ENCODE measurements at places on chromosomes 6 and 20. TPM values are rescaled to one million over a fixed set of nuclear protein-coding genes. Genes with fewer than 3 reads are reported as not detected.

DNA sequence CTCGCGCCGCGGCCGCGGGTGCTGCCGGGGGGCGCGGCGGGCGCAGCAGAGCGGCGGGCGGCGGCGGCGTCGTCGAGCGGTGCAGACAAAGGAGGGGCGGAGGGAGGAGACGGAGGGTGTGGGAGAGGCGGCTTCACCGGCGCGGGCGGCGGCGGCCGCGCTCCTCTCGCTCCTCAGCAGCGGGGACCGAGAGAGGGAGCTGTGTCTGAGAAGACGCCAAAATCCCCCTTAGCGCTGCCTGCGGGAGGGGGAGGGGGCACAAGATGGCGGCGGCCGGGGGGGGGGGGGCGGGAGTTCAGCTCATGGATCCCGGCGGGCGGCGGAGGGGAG lies 296 bp downstream of the ADNP start:
- no peak for DNase-seq

DNA sequence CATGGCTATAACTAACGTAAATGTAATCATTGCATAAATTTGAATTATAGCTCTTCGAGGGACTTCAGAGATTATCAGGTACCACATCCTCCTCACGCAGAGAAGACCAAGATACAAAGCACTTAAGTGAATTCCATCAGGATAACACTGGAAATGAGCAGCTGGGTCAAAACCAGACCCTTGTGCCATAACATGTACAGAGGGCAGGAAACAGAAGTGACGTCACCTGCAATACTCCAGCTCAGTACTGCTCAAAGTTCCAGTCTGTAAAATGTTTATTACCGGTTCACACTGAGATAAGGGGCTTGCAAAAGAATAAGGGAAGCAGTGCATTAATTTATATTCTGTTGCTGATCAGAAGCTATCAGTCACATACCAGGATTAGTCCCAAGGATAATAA lies 45.8 kb downstream of the RGS17 start:
- no peak for DNase-seq

DNA sequence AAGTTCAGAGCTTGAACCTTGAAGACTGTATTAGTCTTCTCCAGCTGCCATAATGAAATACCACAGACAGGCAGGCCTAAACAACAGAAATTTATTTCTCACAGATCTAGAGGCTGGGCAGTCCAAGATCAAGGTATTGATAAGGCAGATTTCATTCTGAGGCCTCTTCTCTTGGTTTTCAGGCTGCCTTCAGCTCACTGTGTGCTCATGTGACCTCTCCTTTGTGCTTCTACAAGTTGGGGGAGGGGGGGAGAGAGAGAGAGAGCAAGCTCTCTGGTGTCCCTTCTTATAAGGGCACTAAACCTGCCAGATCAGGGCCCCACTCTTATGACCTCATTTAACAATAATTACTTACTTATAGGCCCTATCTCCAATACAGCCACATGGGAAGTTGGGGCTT lies 102.6 kb upstream of the RSPO3 start:
- DNase-seq = no peak

DNA sequence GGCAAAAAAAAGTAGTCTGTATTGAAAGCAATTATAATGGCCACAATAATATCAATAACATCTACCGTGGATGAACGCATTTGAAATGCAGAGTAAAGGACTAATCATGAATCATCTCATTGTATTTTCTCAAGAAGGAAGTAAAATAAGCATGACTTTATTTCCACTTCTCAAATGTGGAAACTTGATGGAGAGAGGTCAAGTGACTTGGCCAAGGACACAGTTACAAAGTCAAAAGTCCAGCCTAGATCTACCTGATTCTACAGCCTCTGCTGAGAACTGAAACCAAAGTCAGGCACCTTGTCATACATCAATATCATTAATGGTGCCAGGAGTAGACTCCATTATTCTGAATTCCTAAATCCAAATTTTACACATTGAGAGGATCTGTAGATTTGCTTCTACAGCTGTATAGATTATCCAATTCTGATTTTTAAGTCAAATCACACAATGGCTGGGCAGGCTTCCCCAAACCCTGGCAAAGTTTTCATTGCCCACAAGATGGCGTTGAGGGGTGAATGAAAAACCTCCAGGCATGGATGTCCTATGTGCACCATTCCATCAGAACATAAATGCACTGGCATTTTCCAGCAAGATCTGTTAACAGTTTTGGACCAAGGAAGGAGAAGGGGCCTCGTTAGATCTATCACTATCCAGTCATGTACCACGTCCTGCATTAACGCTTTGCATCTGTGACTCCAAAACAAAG lies 423.1 kb downstream of the MAFB start:
- DNase-seq = no peak

DNA sequence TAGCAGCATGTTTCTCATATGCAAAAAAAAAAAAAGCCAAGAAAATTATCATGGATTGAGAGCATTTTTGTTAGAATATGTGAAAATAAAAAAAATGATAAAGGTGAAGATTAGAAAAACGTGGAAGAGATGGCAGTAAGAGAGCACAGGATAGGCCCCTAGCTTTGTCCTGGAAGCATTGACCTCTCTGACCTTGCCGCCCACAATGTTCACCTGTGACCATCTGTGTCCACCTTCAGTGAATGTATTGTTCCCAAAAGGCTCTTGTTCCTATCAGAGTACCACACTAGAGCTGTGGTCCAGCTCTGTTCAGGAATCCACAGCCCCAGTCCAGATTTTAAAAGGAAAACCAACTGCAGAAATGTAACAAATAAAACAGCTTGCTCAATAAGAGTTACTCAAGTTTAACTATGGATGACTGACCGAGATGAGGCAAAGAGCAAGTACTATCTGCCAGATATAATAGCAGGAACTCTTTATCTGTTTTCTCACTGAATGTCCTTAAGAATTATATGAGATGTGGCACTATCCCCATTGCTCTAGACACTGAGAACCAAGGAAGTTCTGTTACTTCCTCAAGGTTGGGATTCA lies 287.7 kb upstream of the STXBP5 start:
- no peak for DNase-seq

DNA sequence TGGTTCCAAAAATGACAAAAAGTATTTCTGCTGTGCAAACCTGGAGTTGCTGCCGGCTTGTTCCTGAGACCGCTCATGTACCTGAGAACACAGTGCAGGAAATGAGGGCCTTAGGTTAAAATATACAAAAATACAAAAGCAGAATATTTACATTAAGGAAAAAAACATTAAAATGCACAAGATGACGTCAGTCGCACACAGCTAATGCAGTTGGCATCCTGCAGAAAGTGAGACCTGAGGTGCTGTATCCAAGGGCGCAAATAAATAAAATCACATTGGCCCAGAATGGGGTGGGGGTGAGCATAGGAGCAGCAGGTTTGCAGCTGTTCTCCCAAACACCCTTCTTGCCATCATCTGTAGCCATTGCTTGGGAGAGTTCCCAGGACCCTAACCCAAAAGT lies 310.6 kb upstream of the BTBD3 start:
- no peak for DNase-seq

GRCh38 chr6:160005211-160005610 lies 36.3 kb downstream of the IGF2R start:
- DNase-seq = no peak

- no peak for DNase-seq
These were observed 114.2 kb upstream of the PHACTR1 start for GRCh38 chr6:12602342-12602741.

DNA sequence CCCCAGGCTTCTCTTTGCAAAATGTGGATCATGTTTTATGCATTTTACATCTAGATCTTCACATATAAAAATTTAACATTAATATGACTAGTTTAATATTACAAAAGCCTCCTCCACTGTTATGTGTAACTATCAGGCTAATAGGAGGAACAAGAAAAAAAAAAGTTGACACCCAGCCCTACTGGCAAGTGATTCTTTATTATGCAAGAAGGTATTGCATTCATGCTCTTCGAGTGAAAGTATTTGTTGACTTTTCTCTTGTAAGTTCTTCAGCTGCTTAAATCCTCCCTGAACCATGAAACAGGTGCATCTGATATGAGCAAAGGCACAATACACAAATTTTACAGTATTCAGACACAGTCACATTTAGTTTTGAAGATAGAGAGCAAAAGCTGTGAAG lies 716 bp upstream of the HLA-DQB2 start:
- no peak for DNase-seq

DNA sequence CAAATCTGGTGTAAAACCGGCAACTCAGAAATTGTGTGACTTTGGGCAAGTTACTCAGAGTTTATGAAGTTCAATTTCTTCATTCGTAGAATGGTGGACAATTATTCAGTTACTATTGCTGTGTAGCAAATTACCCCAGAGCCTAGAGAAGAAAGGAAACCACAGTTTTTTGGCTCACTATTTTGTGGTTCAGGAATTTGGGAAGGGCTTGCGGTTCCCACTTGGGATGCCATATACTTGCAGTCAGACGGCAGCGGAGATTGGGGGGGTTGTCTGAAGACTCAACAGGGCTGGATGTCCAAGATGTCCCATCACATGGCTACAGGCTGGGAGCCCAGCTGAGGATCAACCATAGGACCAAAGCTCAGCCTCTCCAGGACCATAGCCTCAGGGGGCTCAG lies 108.1 kb downstream of the PCSK2 start:
- no peak for DNase-seq

- no peak for DNase-seq
These were observed 3.6 kb downstream of the BEND6 start for GRCh38 chr6:56958481-56958880.

- DNase-seq = no peak
These were observed 4.1 kb upstream of the SRSF12 start for GRCh38 chr6:89121934-89122333.

DNA sequence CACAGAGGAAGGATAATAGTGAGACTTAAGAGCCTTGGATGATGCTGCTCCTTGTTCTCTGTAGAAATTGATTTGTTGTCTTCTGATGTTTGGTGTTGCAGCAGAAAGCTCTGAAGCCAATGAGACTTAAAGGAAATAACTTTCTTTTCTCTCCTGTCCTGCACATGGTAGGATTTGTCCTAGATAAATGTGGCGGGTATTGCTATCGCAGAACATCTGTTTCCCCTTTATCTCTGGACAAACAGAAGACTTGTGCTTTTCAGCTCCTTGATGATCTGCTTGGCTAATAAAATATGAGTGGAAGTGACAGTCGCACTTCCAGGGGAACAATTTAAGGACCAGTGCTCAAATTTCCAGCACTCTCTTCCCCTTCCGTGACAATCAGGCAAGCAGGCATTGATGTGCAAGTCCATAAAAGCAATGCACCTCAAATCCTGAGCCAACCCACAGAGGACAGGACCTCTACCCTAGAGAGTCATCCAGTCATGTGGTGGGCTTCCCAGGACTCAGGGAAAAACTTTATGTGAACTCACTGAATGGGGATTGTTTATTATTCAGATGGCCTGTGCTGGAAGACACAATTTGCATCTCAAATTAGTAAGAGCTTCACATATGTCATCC lies 9.9 kb upstream of the NCR2 start:
- DNase-seq = no peak

DNA sequence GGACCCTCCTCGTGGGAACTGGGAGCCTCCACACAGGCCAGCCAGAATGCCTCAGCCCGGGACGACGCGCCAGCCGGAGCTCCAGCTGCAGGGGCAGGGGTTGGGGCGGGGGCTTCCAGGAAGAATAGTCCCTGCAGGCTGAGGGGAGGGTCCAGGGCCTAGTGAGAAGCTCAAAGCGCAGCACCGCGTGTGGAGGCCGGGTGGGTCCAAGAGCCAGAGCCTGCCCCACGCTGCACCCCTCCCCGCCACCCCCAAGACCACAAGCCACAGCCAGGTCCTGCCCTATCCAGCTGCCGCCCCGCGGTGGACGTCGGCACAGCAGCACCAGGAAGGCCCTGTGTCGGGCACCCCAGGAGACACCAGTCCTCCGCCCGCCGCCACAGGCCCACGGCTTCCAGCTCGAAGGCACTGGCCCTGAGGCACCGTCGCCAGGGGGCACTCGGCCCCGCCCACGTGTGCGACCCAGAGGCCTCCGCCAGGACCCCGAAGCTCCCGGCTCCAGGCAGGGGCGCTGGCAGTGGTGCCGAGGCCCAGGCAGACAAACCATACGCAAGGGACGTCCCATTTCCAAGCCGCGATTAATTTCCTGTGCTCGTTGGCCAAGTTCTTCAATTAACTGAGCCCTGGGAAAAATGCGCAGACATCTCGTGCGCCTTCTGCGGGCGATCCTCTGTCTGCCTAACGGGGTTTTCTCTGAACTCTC lies 19.5 kb downstream of the KCNQ2 start:
- DNase-seq = no peak

DNA sequence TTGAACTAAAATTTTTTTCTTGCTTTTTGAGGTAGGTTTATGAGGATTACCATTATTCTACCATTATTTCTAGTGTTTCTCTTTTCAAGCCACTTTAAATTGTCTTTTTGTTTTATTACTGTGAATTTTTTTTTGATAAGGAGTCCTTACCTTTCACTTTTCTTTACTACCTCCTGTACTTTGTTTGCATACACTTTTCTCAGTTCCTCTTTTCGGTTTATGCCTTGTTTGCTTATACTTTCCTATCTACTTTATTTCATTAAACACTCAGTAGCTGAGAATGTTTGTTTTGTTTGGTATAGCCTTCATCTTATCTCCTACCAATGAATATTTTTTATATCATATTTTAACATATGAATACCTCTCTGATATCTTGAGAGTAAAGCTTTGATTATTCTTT lies 147.9 kb downstream of the TFAP2B start:
- no peak for DNase-seq

DNA sequence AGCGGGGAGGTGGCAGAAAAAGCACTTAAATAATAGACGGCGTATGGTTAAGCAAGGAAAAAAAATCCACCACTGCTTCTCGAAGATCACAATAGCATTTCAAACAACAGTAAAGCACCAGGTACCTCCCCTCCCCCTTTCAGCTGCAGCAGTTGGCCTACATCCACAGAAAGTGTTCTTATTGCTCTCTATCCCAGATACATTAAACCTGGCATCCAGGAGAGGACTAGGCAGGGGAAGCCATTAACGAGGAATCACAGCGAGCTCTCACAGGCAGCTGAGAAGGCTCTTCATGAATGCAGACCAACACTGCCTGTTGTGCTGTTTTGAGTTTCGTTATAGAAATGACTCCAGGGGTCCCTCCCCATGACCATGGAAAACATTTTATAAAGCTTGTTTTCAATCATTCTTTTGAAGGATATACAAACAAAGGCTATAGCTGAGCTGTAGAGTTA lies 11.8 kb downstream of the FYN start:
- DNase-seq = no peak

DNA sequence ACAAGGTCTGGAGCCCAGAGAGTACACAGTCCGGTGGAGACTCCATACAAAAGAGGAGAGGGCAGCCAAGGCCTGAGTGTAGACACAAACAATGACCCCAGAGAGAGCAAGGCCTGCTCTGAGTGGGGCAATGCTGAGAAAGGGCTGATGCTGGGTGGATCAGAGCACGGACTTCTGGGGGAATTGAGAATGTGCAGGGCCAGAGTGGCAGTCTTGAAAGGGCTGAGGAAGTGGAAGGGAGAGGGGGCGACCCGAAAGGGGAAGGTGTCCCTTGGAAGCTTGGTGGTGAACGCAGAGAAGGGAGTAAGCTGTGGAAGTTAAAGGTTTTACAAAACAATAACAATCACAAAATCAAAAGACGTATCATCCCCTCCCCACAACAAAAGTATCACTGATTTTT lies 12.0 kb upstream of the GRM4 start:
- no peak for DNase-seq

COL21A1 gene
- 0.07 TPM for polyA plus RNA-seq

CTAGE9 gene
- not detected for polyA plus RNA-seq

KIF25 gene
- not detected for polyA plus RNA-seq

CST2 gene
- polyA plus RNA-seq = not detected

PRSS16 gene
- 0.21 TPM for polyA plus RNA-seq

UBE3D gene
- 2.5 TPM for polyA plus RNA-seq

ZNF831 gene
- polyA plus RNA-seq = not detected

CGA gene
- polyA plus RNA-seq = 2.6 TPM

CFB gene
- polyA plus RNA-seq = 6.7 TPM

FNDC1 gene
- 0.10 TPM for polyA plus RNA-seq

DDR1 gene
- 10.6 TPM for polyA plus RNA-seq

BPIFB1 gene
- not detected for polyA plus RNA-seq

SERPINB1 gene
- polyA plus RNA-seq = 17.9 TPM

Data from BJ (cell line).